CD4-positive, alpha-beta T cell treated with Interleukin-15 for 4 hours (primary cell): ENCODE measurements at places on chromosomes 1 and 21.
A peak's percentile ranks its signal among the peaks of the same experiment; 100 is the strongest.

DNA sequence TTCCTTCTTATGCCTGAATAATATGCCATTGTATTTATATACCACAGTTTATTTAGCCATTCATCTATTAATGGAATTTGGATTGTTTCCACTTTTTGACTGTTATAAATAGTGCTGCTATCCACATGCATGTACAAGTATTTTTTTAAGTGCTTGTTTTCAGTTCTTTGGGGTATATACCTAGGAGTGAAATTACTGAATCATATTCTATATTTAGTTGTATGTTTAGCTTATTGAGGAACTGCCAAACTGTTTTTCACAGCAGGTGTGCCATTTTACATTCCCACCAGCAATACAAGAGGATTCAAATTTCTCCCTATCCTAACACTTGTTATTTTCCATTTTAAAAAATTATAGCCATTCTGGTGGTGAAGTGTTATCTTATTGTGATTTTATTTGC, 7.6 kb upstream of the HJV start:
- DNase-seq: no peak

DNA sequence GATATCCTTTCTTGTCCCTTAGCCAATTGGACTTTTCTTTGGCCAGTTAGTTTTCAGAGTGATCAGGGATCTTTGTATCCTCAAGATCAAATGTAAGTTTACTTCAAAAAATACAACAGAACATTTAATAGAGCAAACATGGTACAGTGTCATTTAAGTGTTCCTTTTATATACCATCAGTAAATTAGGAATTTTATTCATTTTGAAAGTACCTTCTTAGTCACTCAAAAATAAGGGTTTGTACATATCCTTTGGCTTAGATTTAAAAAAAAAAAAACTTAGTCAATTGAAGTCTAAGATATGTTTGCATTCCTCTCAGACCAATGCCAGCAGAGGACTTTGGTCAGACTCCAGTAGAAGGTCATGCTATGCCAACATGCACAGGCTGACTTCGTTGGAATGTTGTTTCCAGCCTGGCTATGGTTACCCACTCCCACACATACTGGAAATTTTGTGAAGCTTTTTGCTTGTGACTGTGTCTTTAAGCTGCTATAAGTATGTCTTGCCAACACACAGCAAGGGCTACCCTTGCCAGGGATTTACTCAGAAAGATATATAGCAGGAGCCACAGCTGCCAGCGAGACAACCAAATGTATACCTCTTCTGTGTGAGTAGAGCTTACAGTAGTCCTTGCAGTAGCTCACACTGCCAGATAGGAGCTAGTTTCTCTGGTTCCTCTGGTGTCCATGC, 81.5 kb upstream of the LRIF1 start:
- no peak for DNase-seq

GRCh38 chr1:70809069-70809468, 238.5 kb downstream of the PTGER3 start:
- no peak for DNase-seq

DNA sequence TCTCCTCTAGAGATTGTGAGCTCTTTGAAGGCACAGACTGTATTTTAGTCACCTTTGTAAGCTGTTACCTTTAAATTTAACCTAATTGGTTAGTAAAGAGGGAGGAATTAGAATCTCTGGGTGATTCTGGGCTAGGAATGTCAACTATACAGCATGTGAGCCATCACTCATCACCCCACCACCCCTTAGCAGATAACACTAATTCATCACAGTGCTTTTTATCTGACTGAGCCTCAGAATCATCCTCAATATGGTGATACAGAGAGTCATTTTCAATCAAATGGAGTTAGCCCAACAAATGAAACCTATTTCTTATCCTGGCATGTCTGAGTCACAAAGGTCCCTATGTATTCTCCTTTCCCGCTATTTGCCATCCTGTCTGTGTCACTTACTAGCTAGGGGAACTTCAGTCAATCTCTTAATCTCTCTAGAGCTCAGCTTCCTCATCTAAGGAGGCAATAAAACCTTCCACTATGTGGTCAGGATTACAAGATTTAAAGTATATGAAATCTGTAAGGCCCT, 13.3 kb downstream of the KCNJ10 start:
- DNase-seq: no peak

- no peak for DNase-seq
Measured at GRCh38 chr1:92372164-92372563, 73.3 kb downstream of the RPAP2 start.

DNA sequence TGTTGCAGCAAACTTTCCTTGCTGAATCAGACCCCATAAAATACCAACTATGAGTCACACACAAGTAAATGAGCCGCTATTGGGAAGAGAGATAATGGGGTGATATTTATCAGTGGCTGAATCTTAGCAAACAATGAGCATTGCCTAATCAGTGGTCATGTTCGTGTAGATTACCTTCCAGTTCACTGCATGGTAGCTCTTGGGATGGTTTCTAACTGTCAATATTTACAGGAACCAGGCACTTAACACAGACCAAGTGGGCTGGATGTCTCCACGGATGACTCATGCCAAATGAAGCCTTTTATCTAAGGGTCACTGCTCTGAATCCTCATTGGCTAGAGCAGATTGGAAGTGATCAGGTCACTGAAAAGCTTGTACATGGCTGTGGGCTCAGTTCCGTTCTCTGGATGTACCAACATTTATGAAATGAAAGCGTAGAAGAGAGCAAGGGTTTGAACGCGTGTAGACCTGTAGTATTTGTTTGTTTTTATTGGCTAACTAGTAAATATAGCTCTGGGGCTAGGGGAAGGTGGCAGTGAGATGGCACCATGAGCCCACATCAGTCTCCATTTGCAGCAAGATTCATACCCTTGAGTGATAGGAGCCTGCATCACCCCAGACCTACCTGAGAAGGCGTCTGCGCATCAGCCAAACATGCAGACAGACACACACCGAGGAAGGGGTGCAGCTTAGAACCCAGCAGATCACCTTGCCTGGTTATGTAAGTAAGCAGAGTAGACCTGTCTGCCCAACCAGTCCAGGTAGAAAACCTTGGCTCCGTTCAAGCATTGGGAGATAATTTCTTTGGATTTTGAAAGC, 153.3 kb downstream of the TOMM20 start:
- no peak for DNase-seq

DNA sequence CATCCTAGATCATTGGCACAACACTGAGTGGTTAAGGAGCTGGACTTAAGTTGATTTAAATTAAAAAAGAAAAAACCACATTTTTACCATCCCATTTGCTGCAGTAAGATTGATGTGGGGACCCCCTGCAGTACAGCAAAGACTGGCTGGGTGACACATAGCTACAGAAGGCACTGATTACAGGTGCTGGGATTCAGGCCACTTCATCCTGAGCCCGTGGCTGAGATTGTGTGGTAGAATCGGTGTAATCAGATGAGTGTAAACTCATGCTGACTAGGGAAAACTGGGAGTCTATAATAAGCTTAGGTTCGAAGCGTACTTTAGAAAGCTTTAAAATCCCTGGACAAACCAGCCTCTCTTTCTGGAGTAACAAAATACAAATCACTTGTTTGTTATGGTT, 70.1 kb downstream of the SLC25A24 start:
- no peak for DNase-seq

GRCh38 chr1:41399145-41399795, 38.0 kb downstream of the FOXO6 start:
- no peak for DNase-seq

GRCh38 chr1:169892927-169893644, 610 bp downstream of the SCYL3 start:
- DNase-seq: peak; percentile 31

DNA sequence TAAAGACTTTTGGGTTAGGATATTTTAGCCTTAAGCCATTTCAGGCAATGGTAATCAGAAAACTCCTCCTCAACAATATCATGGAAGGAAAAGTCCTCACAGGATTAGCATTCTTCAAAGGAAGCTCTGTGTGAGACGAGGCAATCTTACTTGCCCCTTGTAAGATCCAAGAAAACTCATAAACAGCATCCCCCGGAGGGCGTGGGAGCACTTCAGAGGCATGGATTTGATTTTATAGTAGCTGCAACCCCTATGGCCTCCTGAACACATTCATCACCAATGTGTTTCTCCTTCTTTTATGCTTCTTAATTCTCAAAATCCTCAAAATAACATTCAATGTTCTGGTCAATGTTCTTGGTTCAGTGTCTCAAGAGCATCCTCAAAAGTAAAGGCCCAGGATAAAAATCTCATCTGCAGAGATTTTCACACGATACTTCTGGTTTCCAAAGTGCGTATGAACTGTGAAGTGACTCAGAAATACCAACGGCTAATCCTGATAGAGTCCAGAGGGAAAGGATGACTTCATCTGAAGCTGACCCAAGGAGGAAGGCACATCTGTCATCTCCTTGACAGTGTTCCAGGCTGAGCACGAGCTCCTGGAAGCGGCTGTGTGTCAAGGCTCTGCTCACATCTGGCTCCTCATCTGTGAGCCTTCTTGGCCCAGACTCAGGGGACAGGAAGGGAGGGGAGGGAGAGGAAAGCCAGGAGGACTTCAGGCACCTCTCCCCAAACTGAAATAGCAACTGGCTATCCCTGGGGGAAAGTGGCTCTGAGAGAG, 49.3 kb upstream of the PSEN2 start:
- no peak for DNase-seq

- DNase-seq: no peak
Measured at GRCh38 chr21:34861258-34861657, 187.8 kb downstream of the RUNX1 start.

DNA sequence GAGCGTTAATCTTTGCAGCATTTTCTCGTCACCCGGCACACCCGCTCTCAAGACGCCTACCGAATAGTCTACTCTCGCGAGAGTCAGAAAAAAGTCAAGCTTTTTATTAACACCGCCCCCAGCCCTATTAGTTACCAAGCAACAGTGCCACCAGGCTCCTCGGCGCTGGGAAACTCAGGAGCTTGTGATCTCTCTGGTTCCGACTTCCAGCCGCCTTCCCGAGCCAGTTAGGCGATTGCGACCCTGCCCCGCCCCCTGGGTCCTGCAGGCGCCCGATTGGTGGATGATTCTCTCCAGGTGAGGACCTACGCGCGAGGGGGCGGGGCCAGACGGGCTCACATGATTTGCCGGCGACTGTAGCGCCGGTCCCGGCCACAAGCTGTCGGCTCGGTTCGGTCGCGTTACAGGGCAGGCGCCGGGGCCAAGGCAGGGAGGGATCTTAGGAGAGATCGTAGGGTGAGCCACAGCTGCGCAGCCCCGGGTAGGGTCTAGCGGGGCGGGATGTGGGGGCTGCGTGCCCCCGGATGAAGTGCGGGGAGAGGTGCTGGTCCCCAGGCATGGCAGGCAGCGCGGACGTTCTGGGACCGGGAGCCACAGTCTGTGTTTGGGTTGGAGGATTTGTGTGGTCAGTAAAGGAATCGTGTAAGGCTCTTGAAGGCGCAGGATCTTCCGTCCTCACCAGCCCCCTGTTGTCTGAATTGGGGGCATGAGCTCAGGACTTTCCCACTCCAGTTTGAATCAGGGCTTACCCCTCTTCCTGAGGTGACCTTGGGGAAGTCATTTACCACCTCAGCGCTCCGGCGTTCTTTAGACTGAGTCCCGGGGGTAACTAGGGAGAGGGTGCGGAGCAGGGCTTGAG, at the start of gene PFKFB2:
TSS of gene PFKFB2 (plus strand) at position 365 of the 859 bp plus-strand sequence. CDS start 1,443 bp downstream, outside the sequence.
- peak; percentile 92 for DNase-seq

DNA sequence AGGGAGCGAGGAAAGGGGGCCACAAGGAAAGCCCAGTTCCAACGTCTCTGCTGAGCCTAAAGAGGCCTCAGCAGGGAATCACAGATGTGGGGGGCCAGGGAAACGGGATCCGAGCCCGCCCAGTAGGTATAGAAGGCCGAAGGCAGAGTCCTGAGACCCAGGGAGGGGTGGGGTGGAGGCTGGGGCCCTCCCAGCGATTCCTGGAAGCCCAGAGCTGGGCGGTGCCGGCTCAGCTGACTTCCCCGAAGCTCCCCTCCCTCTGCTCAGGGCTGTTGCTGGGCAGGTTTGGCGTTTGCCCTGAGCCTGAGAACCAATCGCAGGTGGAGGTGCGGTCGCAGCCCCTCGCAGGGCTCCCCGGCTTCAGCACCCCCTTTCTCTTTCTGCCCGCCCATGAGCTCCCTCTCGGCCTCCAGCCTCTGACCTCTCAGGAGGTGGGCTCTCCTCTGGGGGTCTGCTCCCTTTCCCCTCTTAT, 12.8 kb downstream of the ADAMTSL4 start:
- DNase-seq: peak; percentile 93

DNA sequence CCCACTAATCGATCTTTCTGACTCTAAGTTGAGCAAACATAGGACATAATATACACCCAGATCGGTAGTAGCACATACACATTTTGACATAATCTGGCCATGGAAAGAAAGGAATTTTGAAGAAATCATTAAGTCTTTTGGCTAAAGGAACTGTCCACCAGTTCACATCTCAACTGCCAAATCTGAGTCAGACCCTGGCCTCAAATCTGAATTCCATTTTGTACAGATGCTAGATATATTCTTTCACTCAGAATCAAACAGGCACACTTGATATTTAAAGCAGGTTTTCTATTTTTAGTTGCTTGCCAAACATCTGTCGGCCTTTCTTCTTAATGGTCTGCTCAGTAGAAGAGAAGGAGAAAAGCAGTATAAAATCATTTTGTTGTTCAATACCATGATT, 281.8 kb downstream of the BARHL2 start:
- no peak for DNase-seq

DNA sequence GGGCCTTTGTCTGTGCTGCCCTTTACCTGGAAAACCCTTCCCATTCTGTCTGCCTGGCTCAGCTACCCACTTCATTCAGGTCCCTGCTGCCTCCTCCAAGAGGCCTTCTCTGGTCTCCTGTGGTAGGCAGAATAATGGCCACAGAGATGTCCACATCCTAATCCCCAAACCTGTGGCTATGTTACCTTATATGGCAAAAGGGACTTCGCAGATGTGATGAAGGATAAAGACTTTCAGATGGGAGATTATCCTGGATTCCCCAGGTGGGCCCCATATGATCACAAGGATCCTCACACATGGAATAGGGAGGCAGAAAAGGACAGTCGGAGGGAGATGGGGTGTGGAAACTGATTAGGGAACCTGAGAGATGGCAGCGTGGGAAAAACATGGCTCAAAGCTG, 14.2 kb upstream of the RUNX3 start:
- DNase-seq: no peak
